Inflammatory macrophage (primary cell): ENCODE measurements at places on chromosomes 2 and 18.

GRCh38 chr2:189188115-189188805 lies 8.7 kb upstream of the COL5A2 start:
- no peak for DNase-seq

DNA sequence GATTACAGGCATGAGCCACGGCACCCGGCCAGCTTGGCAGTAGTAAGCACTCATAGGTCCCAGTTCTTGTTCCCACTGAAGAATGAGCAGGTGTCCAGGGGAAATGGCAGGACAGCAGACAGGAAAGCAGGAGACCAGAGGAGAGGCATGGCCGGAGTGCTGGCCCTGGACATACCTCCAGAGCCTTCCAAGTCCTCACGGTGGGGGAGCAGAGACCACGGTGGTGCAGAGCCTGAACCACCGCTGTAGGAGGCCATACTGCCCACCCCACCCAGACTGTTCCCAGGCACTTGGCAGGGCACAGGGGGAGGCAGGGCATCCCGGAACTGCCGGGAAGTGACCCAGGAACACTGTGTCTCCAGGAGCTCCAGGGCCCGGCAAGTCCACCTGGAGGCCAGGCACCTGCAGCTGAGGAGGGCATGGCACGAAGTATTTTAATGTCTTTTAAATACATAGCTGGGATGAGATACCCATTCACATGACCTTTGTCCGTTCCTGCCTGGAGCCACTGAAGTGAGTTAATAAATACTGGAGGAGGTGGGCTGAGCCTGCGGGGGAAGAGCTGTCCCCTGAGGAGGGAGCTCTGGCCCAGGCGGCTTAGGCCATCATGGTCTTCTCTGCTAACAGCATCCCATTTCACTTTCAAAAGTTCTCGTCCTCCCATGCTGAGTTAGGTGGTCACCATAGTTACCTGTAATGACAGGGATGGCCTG lies 49.7 kb upstream of the TFCP2L1 start:
- DNase-seq: no peak

GRCh38 chr2:105290981-105291660 lies 38.4 kb downstream of the TGFBRAP1 start:
- DNase-seq: no peak

GRCh38 chr2:241815477-241816430 lies 6.8 kb downstream of the NEU4 start:
- no peak for DNase-seq

DNA sequence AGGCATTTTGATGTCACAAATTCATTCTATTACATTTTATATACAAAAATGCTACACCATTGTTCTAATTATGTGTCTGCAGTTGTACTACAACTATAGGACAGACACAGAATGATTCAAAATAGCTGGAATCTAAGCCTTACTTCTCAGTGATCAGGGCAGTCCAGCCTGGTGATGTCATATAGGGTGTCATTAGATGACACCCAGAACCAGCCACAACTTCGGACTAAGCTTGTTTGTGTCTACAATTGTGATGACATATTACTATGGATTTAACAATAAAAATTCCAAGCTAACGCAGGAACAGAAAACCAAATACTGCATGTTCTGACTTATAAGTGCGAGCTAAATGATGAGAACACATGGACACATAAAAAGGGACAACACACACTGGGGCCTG lies 31.0 kb downstream of the M1AP start:
- DNase-seq: no peak

GRCh38 chr18:3104190-3105054 lies 91.5 kb upstream of the LPIN2 start:
- peak; percentile 70 for DNase-seq

- DNase-seq: peak; percentile 38
Observed at GRCh38 chr2:219433666-219434467, 776 bp upstream of the SPEG start.

DNA sequence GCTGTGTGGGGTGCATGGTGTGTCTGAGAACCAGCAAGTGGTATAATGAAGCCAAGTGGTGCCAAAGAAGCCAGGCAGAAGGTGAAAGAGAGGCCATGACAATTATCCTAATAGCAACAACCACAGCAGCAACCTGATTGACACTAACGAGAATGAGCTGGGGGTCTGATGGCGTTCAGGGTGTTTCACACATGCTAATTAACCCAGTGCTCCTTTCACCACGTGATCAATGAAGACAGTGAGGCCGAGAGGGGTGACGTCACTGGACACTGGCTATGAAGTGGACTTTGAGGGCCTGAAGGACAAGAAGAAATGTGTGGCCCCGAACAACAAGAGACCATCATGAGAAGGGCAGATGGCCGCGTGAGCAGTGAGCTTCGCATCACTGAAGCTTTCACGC lies 364.4 kb upstream of the ID2 start:
- DNase-seq: no peak

GRCh38 chr2:133605766-133606137 lies 37.5 kb upstream of the NCKAP5 start:
- DNase-seq: no peak

DNA sequence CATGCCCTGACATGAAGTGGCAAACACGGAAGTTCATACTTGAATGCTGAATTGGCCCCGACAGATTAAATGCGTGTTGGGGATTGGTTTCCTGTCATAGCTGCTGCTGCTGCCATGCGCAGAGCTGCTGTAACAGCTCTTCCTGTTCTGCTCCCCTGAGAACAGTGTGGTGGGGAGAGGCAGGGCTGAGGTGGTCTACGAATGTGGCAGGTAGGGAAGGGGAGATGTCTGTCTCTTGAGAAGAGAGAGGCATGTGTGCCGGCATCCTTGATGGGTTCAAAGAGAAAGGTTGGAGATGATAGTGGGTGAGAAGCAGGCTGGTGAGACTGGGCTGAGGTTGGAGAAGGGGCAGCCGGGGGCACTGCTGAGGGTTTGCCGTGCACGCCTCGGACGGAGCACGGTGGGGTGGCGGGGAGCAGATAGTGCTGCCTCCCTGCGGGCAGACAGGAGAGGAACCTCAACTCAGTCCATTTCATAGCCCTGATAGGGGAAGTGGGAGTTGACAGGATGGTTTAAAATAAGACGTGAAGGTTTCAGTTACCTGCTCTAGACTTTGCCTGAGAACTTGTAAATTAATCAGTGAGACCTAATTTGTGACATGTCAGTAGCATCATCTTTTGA lies 46.1 kb downstream of the TMEM185B start:
- peak; percentile 67 for DNase-seq

DNA sequence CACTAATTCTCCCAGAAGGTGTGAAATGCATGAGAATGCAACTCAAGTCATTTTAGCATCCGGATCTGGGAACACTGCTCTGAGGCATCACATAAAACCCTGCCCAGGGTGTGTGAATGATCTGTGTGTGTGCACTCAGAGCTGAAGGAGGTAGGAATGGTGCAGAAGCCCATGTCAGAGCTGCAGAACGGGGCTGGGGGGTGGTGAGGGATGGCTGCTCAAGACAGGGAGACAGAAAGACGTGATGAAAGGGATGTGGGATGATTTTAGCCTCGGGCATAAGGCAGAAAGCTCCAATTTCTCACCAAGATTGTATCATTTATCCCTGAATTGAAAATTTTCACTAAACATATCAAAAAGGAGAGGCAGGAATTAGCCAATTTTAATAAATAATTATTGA lies 369.1 kb downstream of the EIPR1 start:
- DNase-seq: no peak

DNA sequence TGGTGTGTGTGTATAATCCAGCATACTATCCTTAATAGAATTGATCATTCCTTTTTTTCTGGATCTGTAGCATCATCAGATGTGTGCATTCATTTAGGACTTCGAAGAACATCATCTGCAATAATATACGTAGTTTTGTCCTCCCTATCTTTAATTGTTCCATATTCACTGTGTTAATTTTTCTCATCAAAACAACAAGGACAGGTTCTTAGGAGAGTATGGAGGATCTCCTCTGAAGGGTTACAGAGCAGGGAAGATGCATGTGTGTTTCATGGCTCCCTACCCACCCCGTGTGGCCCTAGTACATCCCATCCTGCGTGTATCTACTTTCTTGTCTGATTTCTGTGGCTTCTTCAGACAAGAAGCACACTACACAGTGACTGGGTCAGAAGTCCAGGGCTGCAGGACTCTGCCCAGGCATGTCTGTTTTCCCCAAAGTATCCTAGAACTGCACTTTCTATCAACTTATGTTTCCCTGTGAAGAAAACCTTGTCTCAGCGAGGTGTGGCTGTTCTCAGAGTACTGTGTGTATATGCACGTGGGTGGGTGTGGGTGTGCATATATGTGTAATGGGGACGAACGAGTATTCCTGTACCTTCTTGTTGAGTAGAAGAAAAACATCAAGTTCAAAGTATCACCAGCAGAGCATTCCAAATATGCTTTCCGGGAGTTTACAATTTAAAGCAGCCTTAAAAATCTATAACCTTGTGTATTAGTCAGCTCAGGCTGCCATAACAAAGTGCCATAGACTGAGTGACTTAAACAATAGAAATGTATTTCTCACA lies 220.4 kb upstream of the FOSL2 start:
- no peak for DNase-seq

GRCh38 chr2:19711470-19712372 lies 190.1 kb downstream of the TTC32 start:
- DNase-seq: no peak

- DNase-seq: no peak
Observed at GRCh38 chr18:78429127-78430108, 550.2 kb upstream of the SALL3 start.

GRCh38 chr2:104371087-104371781 lies 482.7 kb upstream of the POU3F3 start:
- no peak for DNase-seq

- DNase-seq: peak; percentile 13
Observed at GRCh38 chr2:23526114-23526513, 141.1 kb downstream of the KLHL29 start.

DNA sequence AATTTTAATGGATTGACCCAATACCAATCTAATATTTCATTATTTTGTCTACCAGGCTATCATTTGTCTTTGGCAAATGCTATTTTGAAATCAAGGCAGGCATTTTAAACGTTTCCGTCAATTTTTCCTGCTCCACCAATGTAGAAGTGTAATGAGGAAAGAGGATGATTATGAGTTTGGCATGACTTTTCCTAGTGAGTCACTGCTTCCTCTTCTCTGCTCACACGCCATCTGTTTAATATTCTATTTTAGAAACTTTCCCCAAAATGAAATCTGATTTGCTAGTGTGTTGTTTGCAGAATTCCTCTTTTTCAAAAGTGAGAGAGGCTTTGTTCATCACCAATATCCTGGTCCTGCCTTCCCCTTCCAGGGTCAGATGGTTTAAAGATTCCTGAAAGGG lies 42.5 kb upstream of the PID1 start:
- DNase-seq: peak; percentile 84

DNA sequence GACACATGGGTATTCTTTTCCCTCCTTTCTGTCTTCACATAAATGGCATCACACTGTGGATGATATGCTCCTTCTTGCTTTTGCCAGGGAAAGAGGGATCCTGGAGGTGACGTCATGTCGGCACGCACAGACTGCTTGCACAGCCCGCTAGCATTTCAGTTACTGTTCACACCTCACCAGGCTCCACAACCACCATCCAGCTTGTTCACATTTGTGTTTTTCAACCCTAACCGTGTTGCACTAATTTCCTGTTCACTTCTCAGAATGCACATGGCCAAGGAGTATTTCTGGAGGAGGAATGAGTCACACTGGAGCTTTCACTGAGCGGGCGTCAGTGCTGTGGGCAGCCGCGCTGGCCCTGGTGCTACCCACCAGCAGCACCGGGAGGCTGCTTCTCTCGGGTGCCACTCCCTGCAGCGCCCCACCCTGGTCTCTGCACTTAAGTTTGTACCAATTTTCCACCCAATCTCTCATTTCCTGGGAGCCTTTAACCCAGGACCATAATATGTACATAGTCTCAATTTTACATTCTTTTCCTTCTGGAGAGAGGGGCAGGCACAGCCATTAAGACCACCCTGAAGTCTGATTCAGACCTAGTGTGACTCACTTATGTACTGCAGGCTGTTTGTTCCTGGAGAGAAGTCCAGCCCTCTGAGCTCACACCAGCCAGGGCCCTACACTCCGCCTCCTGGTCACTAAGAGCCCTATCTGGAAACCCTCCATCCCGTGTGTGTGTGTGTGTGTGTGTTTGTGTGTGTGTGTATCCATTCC lies 65.1 kb downstream of the MBP start:
- peak; percentile 85 for DNase-seq

- no peak for DNase-seq
Observed at GRCh38 chr18:24491927-24492834, 31.7 kb downstream of the HRH4 start.

- DNase-seq: no peak
Observed at GRCh38 chr2:49248506-49248905, 94.2 kb upstream of the FSHR start.

GRCh38 chr2:171894612-171894947 lies 536 bp upstream of the SLC25A12 start:
- no peak for DNase-seq

GRCh38 chr18:44911260-44911659 lies 230.6 kb downstream of the SETBP1 start:
- no peak for DNase-seq

GRCh38 chr2:226995625-226996041 lies 159.8 kb downstream of the RHBDD1 start:
- no peak for DNase-seq

GRCh38 chr2:152894051-152894450 lies 175.6 kb downstream of the ARL6IP6 start:
- no peak for DNase-seq

GRCh38 chr2:126803434-126803775 lies 95.3 kb upstream of the TEX51 start:
- DNase-seq: no peak

GRCh38 chr2:173037245-173038120 lies 38.2 kb upstream of the MAP3K20 start:
- no peak for DNase-seq

GRCh38 chr2:54503192-54503591 lies 47.1 kb downstream of the SPTBN1 start:
- peak; percentile 18 for DNase-seq

- no peak for DNase-seq
Observed at GRCh38 chr2:157880927-157881326, 4.8 kb upstream of the ACVR1 start.

DNA sequence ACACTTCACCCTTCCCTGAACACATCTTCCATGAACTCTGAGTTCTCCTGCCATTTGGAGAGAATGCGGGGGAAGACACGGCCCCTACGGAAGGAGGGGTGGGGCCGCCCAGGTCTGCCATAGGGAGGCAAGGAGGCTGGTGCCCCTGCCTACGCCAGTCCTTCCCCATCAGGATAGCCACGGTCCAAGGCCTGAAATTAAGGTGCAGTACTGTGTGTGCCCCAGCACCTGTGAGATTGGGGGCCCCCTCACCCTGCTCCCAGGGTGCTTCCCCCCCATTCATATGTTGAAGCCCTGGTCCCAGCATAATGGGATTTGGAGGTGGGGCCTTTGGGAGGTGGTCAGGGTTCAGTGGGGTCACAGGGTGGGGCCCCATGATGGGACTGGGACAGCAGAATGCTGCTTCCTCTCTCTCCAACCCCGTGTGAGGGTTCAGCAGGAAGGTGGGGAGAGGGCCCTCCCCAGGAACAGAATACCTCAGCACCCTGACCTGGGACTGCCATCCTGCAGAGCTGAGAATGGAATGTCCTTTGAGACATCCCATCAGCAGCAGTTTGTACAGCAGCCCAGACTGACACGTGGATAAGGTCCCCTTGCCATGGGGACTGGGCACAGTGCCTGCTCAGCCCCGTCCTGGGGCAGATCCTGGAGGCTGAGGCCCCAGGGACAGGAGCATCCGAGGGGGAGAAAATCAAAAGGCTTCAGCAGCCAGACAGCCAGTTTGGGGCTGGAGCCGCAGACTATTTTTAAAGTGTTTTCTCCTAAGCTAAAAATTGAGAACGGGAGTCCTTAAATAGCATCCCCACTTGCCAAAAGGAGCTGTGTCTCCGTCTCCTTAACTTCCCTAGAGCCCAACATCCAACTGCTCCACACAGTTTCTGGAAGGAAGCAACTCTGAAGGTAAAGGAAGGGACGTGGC lies 105.1 kb downstream of the NDUFA10 start:
- DNase-seq: no peak
